ENCODE measurements at places on chromosomes 3 and 15. TPM values are rescaled to one million over a fixed set of nuclear protein-coding genes. Genes with fewer than 3 reads are reported as not detected.

- DNase-seq: no peak
Measured at GRCh38 chr3:27657404-27657803, 64.7 kb downstream of the EOMES start.

GRCh38 chr3:2236203-2236602, 137.5 kb downstream of the CNTN4 start:
- no peak for DNase-seq

DNA sequence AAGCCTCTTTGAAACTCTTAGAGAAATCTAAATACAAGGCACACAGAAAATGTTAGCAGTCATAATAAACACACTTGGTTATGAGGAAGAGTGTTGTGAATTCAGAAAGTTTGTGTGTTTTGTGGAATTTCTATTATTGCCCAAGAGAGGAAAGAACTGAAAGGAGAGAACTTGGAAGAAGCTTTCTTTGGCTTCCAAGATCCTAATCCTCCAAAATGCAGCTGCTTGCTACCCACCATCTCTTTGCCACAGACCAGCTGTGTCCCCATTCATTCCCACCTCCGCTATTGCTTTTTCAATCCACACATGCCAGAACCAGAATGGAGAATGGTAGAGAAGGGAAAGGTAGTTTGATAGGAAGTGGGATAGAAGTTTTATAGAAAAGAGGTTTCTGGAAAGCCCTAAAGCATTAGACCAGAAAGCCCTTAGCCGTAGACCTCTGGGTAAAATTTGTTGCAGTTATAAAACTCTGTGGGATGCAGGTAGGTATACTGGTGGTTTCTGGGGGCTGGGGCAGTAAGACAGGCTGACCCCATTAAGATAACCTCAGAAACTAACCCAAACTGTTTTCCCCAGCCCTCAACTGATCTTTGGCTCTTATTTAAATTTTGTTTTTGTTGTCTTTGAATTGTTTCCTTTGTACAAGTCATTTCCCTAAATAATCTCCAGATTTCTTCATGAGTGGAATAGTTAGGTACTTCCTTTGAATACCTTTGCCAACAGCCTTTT, 108.5 kb downstream of the FILIP1L start:
- DNase-seq: no peak

The KNG1 gene
- not detected for total RNA-seq
